Mesangial cell (primary cell): ENCODE measurements at places on chromosomes 5 and 9. TPM values are rescaled to one million over a fixed set of nuclear protein-coding genes. Genes with fewer than 3 reads are reported as not detected.

Gene BAAT
- 0.13 and 0.16 TPM in 2 replicates for total RNA-seq

Gene TBC1D13
- 13.7 and 18.9 TPM in 2 replicates for total RNA-seq

Gene FOXD4L3
- not detected in 2 replicates for total RNA-seq

Gene PKD2L2
- total RNA-seq = not detected in 2 replicates

Gene SH3GL2
- 0.33 and 0.63 TPM in 2 replicates for total RNA-seq

Gene PDCD1LG2
- total RNA-seq = 0.89 and 2.0 TPM in 2 replicates

Gene INSL6
- total RNA-seq = not detected in 2 replicates

Gene DOCK8
- 0.49 and 2.8 TPM in 2 replicates for total RNA-seq

Gene GTF3C4
- 11.0 and 11.7 TPM in 2 replicates for total RNA-seq

Gene PRUNE2
- total RNA-seq = 4.2 and 7.7 TPM in 2 replicates

Gene GPR151
- total RNA-seq = not detected in 2 replicates

Gene GABRA1
- total RNA-seq = not detected in 2 replicates

Gene LRRC70
- 0.16 and 0.38 TPM in 2 replicates for total RNA-seq

Gene FAM169A
- 4.3 and 9.8 TPM in 2 replicates for total RNA-seq

Gene PCDHGA7
- total RNA-seq = 0.49 and 4.1 TPM in 2 replicates

Gene PRSS3
- total RNA-seq = 0.89 and 12.2 TPM in 2 replicates

Gene RASGEF1C
- total RNA-seq = 0.13 TPM in 1 of 2 replicates, not detected in the other

Gene THBS4
- total RNA-seq = 0.33 and 1.9 TPM in 2 replicates

Gene UBQLN1
- total RNA-seq = 105 and 115 TPM in 2 replicates

Gene PHF24
- under 0.01 TPM in 1 of 2 replicates, not detected in the other for total RNA-seq

Gene LURAP1L
- 3.9 and 4.1 TPM in 2 replicates for total RNA-seq

Gene SMIM33
- under 0.01 TPM in 1 of 2 replicates, not detected in the other for total RNA-seq

Gene C6
- not detected in 2 replicates for total RNA-seq

Gene ADRA1B
- total RNA-seq = 3.1 and 3.8 TPM in 2 replicates

Gene LPAR1
- total RNA-seq = 9.9 and 13.7 TPM in 2 replicates

Gene CACFD1
- 6.5 and 29.3 TPM in 2 replicates for total RNA-seq

Gene FOXD4L4
- not detected in 2 replicates for total RNA-seq

Gene IL7R
- 1.1 and 2.8 TPM in 2 replicates for total RNA-seq

Gene SLC6A19
- total RNA-seq = not detected in 2 replicates

Gene BARHL1
- total RNA-seq = not detected in 2 replicates

Gene SV2C
- not detected in 2 replicates for total RNA-seq

Gene GARNL3
- 2.8 and 8.2 TPM in 2 replicates for total RNA-seq

Gene AFAP1L1
- 9.0 and 12.5 TPM in 2 replicates for total RNA-seq

Gene MAP1B
- 201 and 355 TPM in 2 replicates for total RNA-seq

Gene CCDC69
- 0.98 and 2.0 TPM in 2 replicates for total RNA-seq

Gene SLC34A3
- total RNA-seq = not detected in 2 replicates

Gene CYSTM1
- 41.6 and 77.2 TPM in 2 replicates for total RNA-seq

Gene EGFLAM
- total RNA-seq = 0.33 and 2.2 TPM in 2 replicates

Gene IRGM
- not detected in 2 replicates for total RNA-seq

Gene FGF10
- total RNA-seq = not detected in 2 replicates

Gene SLC6A7
- not detected in 2 replicates for total RNA-seq

Gene CCIN
- total RNA-seq = 0.63 and 1.6 TPM in 2 replicates
